Esophagus mucosa (tissue), 1 donor: ENCODE measurements at places on chromosomes 4 and X. TPM values are rescaled to one million over a fixed set of nuclear protein-coding genes. Genes with fewer than 3 reads are reported as not detected.

DLG3 gene
- 36.4 TPM for total RNA-seq

PTCHD1 gene
- under 0.01 TPM for total RNA-seq

REPS2 gene
- 0.88 TPM for total RNA-seq

GAGE12H gene
- total RNA-seq, result not detected

PTPN13 gene
- 87.3 TPM for total RNA-seq

APBB2 gene
- 13.3 TPM for total RNA-seq

SNCA gene
- 6.5 TPM for total RNA-seq
